Stimulated activated CD4-positive, alpha-beta T cell treated with anti-CD3 and anti-CD28 coated beads, Interleukin-4, amount 100 ng/mL, for 48 hours (primary cell): ENCODE measurements at places on chromosomes 3 and 15.
A peak's percentile ranks its signal among the peaks of the same experiment; 100 is the strongest.

- peak; percentile 12 for DNase-seq
Observed at GRCh38 chr3:31448035-31448881, 84.5 kb upstream of the STT3B start.

DNA sequence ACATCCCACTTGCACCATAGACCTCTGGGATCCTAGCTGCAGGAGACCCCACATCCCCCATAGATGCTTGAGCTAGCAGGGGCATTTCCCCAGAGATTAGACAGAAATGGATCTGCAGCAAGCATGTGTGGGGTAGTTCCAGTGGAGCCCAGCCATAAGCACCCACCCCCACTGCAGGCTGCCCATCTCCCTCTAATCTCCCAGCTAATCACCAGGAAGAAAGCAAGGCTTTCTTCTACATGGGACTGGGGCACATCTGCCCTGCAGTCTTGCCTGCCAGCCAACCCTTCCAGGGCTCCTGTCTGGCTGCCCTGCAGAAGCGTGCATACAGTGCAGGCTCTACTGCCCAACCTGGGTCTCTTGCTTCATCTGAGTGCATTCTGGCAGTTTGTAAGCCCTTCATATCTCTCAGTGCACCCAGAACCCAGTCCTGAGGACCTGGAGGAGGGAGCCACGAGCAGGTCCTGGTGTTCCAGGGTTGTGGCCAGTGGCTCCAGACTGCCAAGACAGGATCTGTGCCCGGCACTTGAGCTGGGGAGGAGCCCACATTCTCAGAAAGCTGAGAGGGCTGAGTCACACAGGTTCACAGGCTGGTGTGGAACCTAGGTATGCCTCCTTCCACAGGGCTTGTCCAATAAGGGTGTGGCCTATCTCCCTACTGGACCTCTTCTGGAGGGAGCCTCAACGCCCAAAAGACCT is 49.9 kb upstream of the IGSF11 start:
- no peak for DNase-seq

DNA sequence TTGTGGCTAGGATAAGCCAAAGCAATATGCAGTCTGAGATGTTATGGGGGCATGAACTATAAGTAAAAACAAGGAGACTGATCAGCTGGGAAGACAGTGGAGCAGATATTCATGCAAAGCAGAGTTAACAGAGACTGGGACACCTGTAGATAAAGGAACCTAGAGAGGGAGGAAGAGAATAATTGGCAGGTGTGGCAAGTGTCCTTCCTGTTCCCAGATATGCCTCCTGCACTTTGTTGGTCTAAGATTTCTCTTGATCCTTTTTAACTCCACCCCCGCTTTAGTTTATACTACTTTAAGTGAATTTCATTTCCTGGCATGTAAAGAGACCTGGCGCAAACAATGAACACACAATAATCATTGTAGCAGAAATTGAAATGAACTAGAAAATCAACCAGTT is 169.4 kb downstream of the CNTN6 start:
- no peak for DNase-seq

- DNase-seq = no peak
Observed at GRCh38 chr3:37913522-37913921, 51.8 kb downstream of the CTDSPL start.

DNA sequence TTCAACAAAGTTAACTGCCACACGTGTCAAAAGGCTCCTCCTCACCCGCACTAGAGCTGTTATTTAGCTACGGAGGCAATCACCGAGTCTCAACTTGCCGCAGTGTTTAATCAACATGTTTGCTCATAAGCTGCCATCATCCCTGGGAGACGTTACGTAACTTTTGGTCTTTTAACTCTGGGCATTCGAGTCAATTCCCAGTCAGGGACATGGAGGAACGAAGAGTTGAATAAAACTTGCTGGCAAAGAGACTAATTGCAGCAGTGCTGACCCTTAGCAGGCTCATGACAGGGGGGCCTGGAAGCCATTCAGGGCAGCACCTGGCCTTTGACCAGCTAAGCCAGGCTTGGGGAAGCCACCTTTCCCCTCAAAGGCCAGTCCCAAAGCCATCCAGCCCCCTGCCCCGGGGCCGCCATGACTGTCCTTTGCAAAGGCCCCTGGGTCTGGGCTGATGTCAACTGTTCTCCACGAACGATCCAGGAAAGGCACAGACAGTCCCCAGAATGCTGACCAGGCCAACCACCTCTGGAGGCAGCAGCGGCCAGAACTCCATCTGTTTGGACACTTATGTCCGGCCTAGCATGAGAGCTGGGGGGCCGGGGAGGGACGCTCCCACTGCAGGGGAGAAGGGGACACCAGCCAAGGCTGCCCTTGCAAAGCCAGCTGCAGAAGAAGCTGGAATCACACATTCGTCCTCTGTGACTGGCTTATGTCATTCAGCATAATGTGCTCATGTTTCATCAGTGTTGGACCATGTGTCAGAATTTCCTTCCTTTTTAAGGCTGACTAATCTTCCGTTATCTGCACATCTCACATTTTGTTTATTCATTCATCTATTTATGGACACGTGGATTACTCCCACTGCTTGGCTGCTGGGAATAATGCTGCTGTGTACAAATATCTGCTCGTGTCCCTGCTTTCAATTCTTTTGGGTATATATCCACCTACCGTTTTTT is 43.7 kb downstream of the PCSK6 start:
- no peak for DNase-seq

- DNase-seq = no peak
Observed at GRCh38 chr3:40741729-40742128, 217.0 kb downstream of the ZNF621 start.

DNA sequence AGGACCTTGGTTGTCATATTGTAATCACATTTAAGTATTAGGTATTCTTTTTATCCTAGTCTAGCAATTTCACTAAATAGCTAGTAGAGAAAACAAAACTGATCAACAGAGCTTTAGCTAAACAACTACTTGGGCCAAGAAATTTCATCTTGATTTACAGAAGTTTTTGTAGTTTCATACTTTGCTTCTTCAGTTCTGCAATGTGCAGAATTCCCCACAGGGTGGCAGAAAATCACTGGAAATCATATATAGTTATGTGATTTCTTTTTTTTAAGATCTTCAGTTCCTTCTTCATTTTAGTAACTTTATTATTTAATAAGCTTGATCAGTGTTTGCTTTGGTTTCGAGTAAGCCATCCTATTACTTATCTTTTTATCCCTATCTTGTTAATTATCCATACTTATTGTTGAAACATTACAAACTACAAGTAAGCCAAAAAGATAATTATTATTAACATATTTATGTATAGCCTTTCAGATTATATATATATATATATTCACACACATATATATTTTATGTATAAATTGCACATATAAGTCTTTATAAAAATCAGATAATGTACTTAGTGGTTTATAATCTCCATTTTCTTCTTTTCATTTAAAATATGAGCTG is 2.2 kb upstream of the BNIP2 start:
- DNase-seq = peak; percentile 25

- DNase-seq = no peak
Observed at GRCh38 chr3:72462595-72463011, 385.6 kb downstream of the SHQ1 start.

GRCh38 chr3:196498297-196498696 is 5.3 kb downstream of the RNF168 start:
- DNase-seq = no peak

GRCh38 chr3:172261054-172261453 is 187.2 kb downstream of the GHSR start:
- no peak for DNase-seq

- no peak for DNase-seq
Observed at GRCh38 chr3:171799501-171799900, 10.8 kb downstream of the PLD1 start.

- DNase-seq = no peak
Observed at GRCh38 chr3:150097588-150097890, 126.8 kb upstream of the PFN2 start.
